ENCODE measurements at places on chromosomes 7 and 10. TPM values are rescaled to one million over a fixed set of nuclear protein-coding genes. Genes with fewer than 3 reads are reported as not detected.

Gene CTNNA3
- total RNA-seq: 0.20 TPM

Gene RARRES2
- total RNA-seq: not detected

Gene H2BK1
- total RNA-seq: not detected

Gene LRRTM3
- not detected for total RNA-seq

Gene PIK3CG
- not detected for total RNA-seq

Gene NACAD
- total RNA-seq: 1.0 TPM

Gene IDI2
- not detected for total RNA-seq

Gene NEUROD6
- not detected for total RNA-seq

Gene GHRHR
- total RNA-seq: not detected

Gene ADARB2
- 0.42 TPM for total RNA-seq

Gene TAF3
- total RNA-seq: 30.6 TPM

Gene CYP2C9
- total RNA-seq: 1.4 TPM

Gene GNAT3
- total RNA-seq: not detected

Gene PAOX
- 7.3 TPM for total RNA-seq

Gene ZNF239
- total RNA-seq: 15.2 TPM

Gene PLXNA4
- 0.58 TPM for total RNA-seq

Gene ATOH7
- 0.54 TPM for total RNA-seq

Gene DOCK1
- 83.5 TPM for total RNA-seq

Gene CALCR
- not detected for total RNA-seq

Gene AKR1D1
- 2.2 TPM for total RNA-seq

Gene GPR15LG
- not detected for total RNA-seq

Gene C10orf143
- not detected for total RNA-seq

All from Caco-2 (cell line).